ENCODE measurements at places on chromosomes 13 and 19.

DNA sequence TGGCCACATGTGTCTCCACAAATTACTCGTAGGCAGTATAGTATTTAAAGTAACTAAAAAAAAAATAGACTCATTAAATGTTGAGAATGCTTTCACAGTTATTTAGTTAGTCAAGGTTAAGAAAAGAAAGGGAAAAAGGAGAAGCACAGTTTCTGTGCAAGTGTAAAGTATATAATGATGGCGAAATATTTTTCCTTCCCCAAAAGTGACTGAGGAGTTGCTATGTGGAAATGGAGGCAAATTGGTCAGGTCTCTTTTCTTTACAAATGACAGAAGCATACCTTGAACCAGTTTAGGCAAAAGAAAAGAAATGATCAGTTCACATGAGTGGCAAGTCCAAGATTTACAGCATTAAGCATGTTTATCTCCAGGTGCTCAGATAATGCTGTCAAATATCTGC, 18.0 kb downstream of the CSNK1A1L start:
- DNase-seq, result peak; percentile 57

DNA sequence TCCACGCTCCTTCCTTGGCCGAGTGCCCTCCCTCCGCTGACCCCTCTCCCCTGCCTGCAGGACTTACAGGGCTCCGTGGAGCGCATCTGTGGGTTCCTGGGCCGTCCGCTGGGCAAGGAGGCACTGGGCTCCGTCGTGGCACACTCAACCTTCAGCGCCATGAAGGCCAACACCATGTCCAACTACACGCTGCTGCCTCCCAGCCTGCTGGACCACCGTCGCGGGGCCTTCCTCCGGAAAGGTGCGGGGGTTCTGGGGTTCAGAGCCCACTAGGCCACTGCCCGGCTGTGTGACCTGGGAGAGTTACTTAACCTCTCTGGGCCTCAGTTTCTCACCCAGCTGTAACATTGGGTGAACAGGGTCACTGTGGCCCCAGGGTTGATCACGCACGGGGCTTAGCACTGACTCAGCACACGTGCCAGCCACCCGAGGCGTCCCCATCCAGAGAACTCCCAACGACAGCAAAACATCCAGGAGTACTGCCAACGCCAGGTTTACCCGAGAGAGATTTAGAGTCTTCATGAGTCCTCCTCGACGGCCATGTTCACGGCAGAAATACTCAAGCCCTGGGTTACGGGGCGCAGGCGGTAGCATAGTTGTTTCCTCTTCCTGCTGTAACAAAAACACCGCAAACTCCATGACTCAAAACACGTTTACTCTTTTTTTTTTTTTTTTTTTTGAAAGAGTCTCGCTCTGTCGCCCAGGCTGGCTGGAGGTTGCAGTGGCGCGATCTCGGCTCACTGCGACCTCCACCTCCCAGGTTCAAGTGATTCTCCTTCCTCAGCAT, 9.7 kb upstream of the SPACA4 start:
- no peak for DNase-seq

DNA sequence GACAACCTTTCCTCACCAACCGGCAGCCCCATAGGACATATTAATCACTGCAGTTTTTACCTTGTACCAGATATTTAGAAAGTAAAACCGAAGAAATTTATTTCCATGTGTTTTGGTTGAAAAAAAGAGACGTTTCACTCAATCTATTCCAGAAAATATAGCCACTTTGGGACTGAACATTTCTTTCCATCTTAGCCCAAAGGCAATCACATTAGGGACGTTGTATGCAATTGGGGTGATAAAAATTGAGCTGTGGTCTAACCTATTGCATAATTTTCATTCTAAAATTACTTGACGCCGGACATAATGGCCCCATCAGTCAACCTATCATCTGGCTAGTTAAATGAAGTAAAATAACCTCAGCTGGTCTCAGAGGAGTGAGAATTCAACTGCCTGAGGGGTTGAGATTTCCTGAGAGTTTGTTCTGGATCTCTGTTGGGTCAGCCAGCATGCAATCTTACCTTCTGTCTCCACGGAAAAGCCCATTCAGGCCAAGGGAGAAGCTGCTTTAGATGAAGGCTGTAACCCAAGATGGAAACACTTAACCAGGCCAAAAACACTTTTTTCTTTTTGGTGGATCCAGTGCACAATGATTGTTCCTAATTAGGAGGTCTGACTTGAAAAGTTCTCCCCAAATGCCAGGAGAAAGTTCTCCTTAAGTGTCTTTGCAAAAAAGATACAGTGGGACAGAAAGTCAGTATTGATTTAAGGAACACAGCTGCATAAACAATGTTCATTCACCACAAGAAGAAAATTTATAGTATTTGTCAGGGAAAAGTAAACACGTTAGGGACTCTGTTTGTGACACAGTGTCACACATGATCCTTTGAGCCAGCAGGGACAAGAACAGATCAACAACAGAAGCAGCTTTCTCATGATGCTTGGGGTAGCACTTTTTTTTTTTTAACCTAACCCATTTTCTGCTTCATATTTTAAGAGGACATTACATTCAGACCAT, 34.1 kb downstream of the DLEU7 start:
- DNase-seq, result no peak

GRCh38 chr13:97506511-97506910, 72.5 kb downstream of the RAP2A start:
- no peak for DNase-seq

DNA sequence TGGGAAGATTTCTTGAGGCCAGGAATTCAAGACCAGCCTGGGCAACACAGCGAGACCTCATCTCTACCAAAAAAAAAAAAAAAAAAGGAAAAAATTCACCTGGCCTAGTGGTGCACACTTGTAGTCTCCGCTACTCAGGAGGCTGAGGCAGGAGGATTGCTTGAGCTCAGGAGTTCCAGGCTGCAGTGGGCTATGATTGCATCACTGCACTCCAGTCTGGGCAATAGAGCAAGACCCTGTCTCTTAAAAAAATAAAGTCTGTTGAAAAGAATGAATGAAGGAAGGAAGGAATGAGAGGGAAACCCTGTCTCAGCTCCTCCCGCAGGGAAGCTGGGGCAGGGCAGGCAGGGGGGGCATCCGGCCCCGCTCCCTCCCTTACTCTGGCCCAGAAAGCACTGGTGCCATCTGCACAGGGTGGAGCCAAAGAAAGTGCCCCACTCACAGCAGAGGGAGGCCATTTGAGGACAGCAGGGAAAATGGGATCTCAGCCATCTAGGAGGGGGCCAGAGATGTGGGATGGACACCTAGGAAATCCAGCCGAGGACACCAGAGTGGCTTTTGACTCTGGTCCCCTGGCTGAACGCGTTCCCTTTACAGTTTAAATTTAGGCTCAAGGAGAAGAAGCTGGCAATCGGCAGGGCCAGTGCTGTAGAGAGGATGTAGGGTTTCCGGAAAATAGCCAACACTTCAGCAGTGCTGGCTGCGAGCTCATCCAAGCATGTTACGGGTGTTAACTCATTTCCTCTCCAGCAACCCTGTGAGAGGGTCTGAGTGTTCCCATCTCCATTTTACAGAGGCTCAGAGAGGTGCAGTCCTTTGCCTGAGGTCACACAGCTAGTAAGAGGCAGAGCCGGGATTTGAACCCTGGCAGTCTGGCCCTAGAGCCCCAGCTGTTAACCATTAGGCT, 3.6 kb upstream of the HPN start:
- DNase-seq, result no peak

- no peak for DNase-seq
Measured at GRCh38 chr13:53045189-53045588, 16.6 kb downstream of the OLFM4 start.

DNA sequence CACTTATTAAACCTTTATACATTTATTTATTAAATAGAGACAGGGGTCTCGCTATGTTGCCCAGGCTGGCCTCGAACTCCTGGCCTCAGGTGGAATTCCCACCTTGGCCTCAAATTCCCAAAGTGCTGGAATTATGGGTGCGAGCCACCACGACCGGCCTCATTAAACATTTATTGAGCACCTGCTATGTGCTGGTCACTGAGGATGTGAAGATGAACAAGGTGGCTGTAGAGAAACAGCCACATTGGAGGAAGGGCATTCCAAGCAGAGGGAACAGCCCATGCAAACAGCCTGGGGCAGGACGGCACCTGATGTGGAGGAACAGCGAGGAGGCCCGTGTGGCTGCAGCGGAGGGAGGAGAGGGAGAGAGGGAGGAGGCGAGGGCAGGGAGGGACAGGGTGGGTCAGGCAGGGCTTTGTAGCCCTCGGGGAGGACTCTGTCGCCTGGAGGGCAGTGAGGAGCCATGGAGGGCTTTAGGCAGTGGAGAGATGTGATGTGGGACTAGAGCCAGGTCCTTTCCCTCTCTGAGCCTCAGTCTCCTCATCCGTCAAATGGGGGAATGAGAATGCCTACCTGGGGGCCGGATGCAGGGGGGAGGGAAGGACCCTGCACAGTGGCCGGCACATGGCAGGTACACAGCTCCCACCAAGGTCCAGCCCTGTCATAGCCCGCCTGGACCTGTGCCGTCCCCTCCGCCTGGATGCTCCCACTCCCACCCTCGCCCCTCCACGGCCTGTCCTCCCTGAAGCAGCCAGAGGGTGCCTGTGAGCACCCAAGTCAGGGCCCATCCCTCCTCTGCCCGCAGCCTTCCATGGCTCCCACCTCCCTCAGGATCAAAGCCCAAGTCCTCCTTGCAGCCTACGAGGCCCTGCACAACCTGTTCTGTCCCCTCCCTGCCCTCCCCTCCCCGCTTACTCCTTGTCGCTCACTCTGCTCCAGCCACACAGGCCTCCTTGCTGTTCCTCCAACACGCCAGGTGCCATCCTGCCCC, 21.5 kb upstream of the NFIC start:
- no peak for DNase-seq

DNA sequence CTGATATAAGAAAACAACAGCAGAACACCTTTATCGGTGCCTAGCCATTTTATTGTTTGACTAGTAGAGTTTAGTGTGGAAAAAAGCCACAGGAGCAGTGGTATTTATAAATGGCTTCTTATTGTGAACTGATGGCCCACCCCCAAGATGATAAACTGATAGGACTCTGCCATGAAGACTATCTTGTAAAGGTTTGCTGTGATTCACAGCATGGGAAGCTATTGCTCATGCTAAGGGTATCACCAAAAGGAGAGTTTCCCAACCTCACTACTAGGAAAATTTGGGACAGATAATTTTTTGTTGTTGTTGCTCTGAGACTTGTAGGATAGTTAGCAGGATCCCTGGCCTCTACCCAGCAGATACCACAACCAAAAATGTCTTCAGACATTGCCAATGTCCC, 12.0 kb upstream of the SLC7A1 start:
- DNase-seq, result no peak

DNA sequence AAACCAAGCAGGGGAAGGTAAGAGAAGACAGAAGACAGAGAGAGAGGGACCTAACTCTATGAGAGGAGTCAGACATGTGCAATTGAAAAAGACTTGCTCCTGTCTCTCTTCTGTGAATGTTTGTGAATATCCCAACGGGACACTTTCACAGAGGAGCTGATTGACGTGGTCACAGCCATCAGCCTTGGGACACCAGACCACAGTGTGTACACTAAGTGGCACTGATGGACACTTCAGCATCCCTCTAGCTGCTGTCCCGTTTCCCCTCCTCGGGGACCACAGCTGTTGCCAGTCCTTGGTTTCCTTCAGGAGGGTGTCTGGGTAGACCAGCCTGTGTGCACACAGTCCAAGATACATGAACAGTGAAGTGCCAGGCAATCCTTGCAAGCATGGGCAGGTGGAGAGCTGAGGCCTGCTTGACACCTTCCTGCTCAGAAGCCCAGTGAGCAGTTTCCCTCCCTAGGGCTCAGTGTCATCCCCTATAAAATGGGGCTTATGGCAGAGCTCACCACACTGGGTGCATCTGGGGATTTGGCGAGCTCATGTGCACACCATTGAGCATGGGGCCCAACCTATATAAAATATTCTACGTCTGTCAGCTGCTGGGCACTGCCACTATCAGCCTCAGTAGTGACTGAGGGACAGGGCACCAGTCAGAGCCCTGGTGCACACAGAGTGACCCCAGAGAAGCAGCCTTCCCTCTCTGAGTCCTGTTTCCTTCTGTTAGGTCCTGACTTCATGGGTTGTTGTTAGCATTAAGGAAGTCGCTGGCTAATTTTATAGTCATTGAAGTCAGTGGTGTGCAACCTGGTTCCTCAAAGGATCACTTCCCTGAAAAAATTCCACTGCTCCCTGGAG, 4.3 kb upstream of the USF2 start:
- DNase-seq, result peak; percentile 57

DNA sequence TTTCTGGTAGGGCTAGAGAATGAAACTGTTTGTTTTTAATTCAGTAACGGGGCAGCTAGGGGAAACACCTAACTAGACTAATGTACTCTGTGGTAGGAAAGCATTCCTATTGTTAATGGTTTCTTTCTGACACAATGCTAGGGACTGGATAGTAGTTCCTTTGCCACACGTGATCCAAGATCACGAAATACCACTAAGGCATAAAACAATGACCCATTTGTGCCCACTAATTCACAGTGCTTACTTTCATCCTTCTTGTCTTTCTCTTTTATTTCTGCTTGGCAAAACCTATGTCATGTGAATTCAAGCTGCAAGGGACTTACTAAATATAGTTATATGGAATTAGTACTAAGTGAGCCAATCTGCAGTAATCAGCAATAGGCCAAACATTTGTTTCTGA, 834.1 kb upstream of the SLITRK6 start:
- DNase-seq, result no peak

- DNase-seq, result no peak
Measured at GRCh38 chr19:23070353-23071146, 46.3 kb upstream of the ZNF730 start.

DNA sequence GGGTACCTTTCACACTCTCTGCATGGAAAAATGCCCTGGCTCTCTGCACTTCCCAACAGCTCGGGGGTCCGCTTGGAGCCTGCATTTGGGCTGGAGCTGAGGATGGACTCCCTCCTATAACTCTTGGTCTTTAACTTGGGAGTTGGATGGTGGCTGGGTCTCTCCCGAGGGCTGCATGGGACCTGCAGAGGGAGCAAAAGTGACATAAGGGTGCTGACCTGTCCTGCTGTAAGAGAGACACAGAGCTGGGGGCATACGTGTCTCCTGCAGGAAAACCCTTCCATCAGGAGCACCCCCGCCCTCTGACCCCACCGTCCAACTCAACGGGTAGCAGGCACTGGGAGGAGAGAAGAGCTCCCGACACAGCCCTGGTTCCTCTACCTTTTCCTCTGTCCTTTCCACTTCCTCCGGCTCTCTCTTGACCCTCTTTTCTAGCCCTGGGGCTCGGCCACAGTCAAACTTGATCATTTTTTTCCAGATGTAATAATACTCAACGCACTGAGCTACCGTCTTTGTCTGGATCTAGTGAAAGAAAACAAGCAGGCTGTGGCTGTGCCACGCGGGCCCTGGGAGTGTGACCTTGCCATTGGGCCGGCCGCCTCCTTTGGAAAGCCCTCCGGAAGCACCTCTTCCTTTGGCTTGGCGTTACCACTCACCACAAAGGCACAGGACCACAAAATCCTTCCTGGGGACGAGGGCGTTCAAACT, 6.8 kb upstream of the NAPA start:
- no peak for DNase-seq

- DNase-seq, result no peak
Measured at GRCh38 chr13:94917824-94918223, 205.5 kb upstream of the SOX21 start.

DNA sequence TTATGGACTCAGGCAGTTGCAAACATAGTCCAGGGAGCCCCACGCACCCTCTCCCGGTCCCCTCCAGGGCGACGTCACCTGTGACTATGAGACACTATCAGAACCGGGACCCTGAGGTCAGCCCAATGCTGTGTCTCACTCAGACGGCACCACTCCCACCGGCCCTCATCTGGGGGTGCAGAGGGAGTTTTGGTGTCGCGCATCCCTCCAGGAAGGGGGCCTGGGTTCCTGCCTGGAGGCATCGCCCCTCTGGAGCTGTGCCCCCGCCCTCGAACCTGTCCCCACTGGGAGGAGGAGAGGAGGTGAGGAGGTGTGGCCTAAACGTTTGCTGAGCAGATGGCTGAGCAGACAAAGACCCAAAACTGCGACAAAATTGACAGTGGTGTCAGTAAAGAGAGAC, 51.2 kb downstream of the GADD45B start:
- DNase-seq, result no peak

GRCh38 chr13:27967203-27967735, 1.8 kb downstream of the CDX2 start:
- no peak for DNase-seq

All from inflammatory macrophage treated with lipopolysaccharide for 4 hours (primary cell).